Activated CD4-positive, CD25-positive, alpha-beta regulatory T cell treated with anti-CD3 and anti-CD28 coated beads, Interleukin-2, amount 50 U/mL, for 72 hours (primary cell): ENCODE measurements at places on chromosomes 1 and 21.

DNA sequence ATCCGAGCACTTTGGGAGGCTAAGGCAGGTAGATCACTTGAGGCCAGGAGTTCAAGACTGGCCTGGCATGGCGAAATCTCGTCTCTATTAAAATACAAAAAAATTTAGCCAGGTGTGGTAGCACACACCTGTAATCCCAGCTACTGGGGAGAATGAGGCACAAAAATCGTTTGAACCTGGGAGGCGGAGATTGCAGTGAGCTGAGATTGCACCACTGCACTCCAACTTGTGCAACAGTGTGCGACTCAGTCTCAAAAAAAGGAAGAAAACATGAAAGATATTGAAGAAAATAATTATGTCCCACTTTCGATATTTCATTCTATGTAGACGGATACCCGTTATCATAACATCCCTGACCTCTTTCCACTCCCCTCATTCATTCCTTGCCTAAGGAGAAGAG lies 19.2 kb downstream of the TUT4 start:
- no peak for DNase-seq

DNA sequence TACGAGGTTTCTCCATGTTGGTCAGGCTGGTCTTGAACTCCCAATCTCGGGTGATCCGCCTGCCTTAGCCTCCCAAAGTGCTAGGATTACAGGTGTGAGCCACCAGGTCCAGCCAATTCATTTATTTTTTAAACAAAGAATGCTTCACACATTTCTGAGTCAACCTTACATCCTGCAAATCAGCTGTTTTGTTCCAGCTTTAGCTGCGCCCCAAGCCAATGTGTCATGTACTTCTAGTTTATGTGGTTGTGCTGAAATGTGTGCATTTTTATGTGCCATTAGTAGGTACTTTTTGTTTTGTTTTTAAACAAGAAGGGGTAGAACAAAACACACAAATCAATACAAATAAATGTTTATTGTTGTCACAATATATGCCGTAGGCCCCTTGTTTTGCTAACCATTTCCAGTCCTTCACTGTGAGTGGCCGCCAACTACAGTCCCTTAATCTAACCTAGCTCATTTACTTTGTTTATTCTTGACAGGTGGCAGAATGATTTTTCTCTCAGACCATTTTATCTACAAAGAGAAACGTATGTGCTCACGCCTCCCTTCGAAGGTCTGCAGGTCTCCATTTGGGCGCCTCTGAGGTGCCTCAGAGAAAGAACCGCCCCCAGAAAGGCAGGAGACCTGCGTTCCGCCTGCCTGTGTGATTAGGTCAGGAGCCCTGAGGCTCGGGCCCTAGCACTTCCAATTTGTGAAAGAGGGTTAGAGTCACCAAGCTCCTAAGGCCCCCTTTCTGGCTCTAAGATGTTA lies 2.8 kb upstream of the CASQ2 start:
- DNase-seq, result no peak

DNA sequence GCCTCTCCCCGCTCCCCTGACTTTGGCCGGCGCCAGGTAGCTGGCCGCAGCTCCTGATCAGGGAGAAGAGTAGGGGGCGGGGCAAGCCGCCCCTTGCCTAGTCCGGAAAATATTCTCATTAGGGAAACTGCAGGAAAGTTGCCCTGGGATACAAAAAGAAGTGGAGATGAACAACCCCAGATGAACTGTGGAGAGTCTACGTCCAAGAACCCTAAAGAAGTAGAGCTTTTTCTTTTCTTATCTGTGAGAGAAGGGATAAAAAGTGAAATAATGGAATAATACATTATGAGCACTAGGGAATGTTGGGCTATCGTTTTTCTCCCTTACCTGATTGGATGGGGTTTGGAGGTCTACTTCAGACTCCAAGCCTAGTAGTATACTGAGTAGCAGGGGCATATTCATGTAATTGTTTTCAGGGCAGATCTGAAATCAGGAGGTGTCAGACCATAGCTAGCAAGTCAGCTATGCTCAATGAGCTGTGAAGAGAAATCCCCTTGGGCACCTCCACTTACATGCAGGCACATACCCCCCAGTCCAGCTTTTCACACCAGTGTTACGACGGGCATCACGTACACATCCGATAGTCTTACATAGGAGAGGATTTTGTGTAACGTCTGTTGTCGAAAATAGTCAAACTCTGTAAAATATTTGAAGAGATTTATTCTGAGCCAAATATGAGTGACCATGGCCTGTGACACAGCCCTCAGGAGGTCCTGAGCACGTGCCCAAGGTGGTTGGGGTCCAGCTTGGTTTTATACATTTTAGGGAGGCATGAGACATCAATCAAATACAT lies 1.7 kb upstream of the DUSP10 start:
- no peak for DNase-seq

- DNase-seq, result no peak
Observed at GRCh38 chr1:205492774-205493173, 11.7 kb upstream of the CDK18 start.

- DNase-seq, result no peak
Observed at GRCh38 chr1:60835649-60836048, 246.7 kb upstream of the NFIA start.

- no peak for DNase-seq
Observed at GRCh38 chr1:77976433-77977076, 2.3 kb downstream of the FUBP1 start.

GRCh38 chr1:51302746-51303145 lies 27.6 kb downstream of the TTC39A start:
- DNase-seq, result no peak

DNA sequence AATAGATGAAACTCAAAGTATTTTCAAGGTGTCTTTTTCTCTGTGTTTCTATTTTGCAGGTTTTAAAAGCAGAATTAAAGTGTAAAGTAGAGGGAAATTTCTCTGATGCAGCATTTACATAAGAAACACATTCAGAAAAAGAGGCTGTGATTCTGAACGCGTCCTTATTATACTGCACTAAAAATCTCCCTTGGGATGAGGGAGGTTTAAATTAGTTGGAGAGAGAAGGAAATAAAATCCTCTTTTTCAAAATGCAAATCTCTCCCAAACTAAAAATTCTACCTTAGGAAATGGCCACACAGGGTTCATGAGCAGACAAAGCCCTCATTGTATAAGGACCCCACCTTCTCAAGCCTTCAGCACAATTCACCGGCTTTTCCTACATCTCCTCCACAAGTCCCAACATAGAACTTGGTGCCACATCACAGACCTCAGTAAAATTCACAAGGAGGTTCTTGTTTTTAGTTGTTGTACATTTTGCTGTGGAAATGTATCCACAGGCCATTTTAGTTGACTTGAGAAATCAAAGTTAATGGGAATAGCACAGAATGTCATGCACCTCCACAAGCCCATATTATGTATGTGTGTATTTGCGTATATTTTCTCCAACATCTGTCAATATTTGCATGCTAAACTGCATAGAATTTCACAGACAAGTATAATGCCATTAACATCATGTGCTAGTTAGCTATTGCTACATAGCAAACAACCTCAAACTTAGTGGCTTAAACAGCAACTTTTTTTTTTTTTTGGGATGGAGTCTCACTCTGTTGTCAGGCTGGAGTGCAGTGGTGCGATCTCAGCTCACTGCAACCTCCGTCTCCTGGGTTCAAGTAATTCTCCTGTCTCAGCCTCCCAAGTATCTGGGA lies 59.8 kb downstream of the MAB21L3 start:
- no peak for DNase-seq

GRCh38 chr1:24786191-24786590 lies 40.9 kb downstream of the CLIC4 start:
- no peak for DNase-seq

DNA sequence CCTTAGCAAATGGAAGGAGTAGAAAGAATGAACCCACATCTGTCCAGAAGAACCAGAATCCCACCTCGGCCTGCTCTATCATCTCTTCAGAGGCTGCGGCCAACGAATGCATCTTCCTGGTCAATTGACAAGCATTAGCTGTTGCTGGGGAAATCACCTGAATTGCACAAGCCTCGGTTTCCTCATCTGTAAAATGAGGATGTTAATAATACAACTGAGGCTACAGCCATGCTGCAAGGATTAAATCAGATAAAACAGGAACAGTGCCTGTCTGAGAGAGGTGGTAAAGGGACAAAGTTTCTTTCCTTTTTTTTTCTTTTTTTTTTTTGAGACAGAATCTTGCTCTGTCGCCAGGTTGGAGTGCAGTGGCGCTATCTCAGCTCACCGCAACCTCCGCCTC lies 99.8 kb downstream of the KIF14 start:
- DNase-seq, result no peak

- DNase-seq, result no peak
Observed at GRCh38 chr1:51690285-51690961, 73.5 kb downstream of the OSBPL9 start.

DNA sequence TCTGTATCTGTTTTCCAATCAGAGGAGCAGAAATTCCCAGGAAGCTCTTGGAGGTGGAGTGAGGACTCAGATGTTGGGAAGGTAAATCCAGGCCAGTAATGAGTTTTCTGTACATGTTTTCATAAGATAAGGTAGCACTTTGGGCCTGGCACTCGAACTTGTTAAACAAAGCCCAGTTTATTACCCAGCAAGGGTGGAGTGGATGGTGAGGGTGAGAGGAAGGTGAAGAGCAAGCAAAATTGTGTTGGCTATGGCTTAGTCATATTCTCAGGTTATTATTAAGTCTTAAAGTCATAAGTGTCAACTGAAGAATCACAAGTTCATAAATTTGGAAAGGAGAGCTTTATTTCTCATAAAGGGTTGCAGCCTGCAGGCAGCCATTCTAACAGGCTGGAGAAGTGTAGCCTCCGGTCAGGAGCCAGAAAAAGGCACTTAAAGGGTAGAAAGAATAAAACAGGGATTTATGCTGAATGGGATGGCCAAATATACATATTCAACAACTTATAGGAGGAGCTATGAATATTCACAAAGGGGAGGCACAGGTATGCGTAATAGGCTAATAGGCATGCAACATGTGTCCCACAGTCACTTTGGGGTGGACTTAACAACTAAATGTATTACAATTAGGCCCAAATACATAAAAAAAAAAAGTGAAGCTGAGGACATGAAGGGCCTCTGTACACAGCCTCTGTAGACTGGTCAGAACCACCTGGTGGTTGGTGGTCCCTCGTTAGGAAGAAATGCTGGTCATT lies 523.9 kb downstream of the LMO4 start:
- no peak for DNase-seq

GRCh38 chr1:225877580-225877979 lies 4.6 kb downstream of the TMEM63A start:
- no peak for DNase-seq

DNA sequence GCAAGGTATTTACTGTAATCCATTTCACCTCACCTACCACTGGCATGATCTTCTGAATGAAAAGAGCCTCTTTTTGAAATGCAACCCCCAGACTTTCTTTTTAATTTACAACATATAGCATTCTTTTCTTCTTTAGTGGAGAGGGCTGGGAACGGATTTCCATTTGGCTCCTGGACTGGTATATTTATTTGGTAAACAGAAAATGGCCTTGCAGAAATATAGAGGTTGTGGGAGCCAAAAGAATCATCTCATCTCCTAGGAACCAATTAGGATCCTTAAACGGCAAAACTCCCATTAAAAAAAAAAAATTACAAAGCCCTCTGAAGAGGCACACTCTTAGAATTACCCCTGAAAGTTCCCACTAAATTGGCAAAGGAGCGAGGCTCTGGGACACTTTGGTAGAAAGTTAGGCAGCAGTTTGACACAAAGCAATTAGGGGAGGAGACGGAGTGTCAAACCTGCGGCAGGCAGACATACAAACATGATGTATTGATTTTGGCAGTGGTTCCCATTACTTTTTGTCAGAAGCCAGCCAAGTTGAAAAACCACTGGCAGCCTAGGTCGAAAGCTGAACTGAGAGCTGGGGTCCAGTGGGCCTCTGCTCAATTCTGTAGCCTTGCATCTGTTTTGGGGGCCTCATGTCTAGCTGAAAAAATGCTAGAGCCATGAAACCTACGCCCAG lies 135.1 kb upstream of the MAGI3 start:
- no peak for DNase-seq

GRCh38 chr1:178093951-178094738 lies at the start of gene RASAL2:
Gene RASAL2 (plus strand): TSS chr1:178094104. CDS start chr1:178094493, 389 bp downstream.
- peak; percentile 26 for DNase-seq

GRCh38 chr1:153566414-153567371 lies 1.0 kb upstream of the S100A2 start:
- DNase-seq, result peak; percentile 81
